NCI-H1417 treated with DMSO at 0.1 percent for 48 hours (cell line): ENCODE measurements at places on chromosomes 11 and 22.

DNA sequence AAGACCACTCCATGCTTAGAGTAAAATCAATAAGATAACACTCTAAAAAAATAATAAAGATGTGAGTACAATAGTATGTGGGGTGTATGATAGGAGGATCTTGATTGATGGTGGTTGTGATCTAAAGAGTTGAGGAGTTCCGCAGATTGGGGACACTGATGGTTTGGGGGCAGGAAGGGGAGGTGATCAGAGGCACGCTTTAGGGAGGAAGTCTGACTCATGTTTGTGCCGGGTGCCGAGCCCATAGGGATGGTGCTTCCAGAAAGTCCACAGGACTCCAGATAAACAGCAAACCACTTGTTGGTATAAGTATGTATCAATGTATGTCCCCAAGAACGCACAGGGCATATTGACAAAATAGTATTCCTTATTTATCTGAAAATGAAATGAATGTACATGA lies 27.5 kb downstream of the LINC01488 start:
- no peak for DNase-seq

- no peak for DNase-seq
Observed at GRCh38 chr11:39960206-39960605, 1499.2 kb downstream of the LRRC4C start.

DNA sequence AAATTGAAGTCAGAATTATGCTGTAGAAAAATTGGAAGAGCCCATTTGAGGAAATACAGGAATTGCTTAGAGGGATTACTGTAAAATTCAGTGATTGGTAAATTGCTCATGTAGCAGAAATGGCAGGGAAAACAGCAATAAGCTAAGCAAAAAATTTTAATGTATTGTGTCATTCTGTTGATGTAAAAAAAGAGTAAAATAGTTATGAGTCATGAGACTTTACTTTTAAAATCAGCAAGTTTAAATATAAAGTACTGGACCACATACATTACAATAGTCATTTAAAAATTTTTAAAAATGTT lies 10.4 kb downstream of the PDHX start:
- DNase-seq, result no peak

GRCh38 chr22:31253949-31254348 lies 38.3 kb downstream of the PIK3IP1 start:
- no peak for DNase-seq

GRCh38 chr22:17847360-17848078 lies 73.2 kb upstream of the BID start:
- no peak for DNase-seq

DNA sequence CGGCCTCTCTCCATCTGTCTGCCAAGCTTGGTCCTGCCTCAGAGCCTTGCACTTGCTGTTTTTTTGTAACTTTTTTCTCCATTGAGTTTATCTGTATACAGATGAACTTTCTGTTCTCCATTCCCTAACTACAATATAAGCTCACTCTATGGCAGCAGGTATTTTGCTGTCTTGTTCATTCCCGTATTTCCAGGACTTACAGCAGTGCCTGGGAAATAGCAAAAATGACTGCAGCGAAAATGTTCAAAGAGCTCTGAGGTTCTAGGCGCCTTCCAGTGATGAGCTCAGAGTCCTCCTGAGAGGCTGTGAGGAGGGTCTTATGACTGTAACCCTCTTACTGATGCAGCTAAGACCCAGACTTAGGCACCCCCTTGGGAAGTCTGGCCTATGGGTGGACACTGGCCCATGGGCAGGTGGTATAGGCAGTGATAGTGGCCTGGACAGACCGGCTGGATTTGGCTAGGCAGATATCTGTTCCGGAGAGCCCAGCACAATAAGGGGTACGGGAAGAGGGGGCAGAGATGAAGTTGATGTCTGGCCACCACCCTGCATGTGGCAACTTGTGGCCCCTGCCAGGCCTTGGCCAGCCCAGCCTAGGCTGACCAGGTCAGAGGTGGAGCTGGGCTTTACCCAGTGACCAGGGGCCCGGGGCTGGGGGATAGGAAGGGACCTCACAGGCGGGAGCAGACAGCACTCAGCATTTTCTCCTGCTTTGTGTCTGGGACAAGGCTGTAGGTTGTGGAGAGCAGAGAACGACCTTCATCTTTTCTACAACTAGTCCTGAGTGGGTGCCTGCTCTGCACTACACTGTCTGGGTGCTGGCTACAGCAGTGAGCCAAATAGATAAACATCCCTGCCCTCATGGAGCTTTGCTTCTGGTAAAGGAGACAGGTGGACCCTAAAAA lies 4.6 kb downstream of the ATF4 start:
- DNase-seq, result no peak

DNA sequence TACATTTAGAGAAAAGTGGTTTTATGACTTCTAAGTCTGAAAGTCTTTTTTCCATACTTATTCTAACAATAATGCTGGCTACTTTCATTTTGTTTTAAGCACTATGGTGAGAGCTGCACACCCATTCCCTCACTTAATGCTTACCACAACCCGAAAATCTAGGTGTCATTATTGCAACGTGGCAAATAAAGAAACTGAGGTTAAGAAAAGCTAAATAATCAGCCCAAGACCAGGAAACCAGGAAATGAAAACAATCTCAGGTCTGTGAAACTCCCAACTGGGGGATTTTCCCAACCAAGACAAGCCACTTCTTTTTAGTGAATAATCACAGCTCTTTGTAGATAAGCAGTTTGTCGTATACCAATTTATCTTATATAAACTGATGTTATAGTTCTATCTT lies 126.3 kb downstream of the SLC1A2 start:
- no peak for DNase-seq

DNA sequence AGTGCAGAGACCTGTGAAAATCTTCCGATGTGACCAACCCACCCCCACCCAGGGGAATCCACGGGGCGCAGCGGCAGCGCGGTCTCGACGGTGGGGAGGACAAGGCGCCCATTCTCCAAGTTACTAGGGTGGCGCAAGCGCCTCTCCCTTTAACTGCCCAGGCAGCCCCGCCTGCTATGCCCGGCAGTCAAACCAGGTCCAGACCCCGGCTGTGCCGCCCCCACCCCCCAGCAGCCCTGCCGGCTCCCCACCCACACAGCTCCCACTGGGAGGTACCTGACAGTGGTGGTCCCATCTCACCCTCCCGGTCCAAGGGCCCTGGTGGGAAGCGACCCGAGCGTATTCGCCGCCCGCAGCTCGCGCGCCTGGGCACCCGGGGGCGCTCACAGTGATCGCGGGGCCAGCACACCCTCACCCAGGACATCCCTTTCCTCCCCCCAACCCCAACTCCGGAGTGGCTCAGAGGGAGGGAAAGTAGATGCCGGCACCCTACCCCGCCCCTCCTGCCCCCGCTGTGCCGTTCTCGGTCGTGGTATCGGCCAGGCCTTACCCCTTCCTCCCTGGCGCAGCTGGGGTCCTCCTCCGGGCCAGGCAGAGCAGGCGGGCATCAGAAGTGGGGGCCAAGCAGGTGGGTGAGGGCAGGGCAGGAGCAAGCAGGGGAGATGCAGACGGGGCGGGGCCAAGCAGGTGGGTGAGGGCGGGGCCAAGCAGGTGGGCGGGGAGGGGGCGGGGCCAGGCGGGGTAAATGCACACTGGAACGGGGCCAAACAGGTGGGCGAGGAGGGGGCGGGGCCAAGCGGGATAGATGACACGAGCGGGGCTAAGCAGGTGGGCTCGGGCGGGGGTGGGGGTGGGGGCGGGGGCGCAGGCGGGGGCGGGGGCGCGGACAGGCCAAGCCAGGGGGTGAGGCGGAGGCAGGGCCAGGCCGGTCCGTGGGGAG lies at the start of gene TRPM5:
TSS of gene TRPM5 (minus strand) at position 634 of the 940 bp plus-strand sequence. CDS start 21,478 bp downstream, outside the sequence.
- DNase-seq, result no peak

DNA sequence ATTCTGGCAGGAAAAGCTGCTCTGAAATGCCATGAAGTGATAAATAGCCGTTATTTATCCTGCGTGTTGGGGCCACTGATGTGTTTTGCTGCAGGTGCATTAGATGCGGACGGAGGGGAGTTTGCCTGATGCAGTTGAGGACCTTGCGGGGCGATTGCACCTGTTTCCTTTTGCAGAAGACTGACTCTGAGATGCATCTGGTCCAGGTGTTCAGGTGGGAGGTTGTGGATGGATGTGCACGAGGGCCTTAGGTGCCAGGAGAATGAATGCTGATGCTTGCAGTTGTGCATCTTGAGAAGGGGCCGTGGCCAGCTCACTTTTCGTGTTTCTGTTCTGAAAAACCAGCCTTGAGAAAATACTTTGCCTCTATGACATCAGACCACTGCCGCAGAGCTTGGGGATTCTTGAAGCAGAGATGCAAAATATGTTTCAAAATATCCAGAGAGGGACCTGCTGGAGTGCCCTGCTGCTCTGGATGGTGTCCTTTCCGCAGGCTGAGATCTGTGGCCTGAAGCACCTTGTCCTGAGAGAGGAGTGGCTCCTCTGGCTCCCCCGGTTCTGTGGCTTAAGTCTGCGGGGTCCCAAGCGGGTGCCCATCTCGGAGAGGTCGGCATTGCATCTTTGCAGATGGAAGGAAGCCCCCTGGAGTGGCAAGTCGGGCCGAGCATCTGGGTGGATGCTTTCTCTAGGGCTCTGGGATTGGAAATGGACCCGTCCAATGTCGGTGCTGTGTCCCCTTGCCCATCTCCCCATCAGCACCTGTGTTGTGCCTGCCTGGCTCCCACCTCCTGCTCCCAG lies 1031.1 kb downstream of the TBC1D22A start:
- DNase-seq, result no peak

- no peak for DNase-seq
Observed at GRCh38 chr11:80239217-80239616, 798.4 kb upstream of the TENM4 start.

DNA sequence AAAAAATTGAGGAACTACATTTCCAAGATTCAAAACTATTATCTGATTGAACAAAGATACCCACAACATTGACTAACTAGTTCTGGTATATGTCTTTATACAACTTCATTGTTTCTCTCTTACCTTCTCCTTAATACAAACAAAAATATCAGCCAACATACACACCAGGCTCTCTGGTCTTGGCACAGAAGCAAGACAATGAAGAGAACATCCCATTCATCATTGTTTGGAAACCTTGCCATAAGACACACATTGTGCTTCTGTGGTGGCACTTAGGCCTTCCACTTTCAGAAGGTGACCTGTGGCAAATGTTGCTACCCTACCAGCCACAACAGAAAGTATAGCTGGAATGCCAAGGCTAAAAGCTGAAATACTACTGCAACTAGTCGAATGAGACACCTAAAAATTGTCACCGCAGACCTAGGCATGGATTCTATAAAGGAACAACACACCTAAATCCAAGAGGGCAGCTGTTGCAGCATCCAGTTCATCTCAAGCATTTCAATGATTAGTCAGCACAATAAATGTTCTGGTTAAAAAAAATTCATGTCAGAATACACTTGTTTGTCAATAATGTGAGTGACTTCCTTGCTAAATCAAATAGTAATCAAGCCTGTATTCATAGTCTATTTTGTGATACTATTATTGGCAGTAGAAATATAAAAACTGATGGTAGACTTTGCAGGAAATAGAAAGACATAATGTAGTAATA lies 26.3 kb downstream of the MAP6 start:
- no peak for DNase-seq

DNA sequence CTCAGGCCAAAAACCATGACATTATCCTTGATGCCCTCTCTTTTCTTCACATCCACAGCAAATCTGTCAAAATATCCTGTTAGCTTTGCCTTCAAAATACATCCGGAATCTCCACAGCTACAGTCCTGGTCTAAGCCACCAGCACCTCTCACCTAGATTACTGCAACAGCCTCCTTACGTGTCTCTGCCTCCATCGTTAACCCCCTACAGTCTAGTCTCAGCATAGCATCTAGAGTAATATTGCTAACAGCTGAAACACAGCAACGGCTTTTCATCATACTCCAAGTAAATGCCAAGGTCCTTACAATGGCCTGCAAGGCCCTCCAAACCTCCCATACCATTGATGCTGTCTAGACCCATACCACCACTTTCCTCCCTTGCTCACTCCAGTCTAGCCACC lies 4.4 kb downstream of the TSG101 start:
- no peak for DNase-seq

DNA sequence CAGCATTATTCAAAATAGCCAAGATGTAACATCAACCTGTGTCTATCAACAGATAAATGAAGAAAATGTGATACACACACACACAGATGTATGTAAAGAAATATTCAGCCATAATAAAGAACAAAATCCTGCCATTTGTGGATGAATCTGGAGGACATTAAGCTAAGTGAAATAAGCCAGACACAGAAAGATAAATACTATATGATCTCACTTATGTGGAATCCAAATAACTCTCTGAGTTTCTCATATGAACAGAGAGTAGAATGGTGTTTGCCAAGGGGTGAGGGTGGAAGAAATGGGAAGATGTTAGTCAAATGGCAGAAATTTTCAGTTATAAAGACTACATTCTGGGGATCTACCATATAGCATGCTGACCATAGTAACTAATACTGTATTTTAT lies 224.2 kb downstream of the GUCY1A2 start:
- no peak for DNase-seq

- DNase-seq, result no peak
Observed at GRCh38 chr11:91187314-91187713, 964.5 kb upstream of the CHORDC1 start.

DNA sequence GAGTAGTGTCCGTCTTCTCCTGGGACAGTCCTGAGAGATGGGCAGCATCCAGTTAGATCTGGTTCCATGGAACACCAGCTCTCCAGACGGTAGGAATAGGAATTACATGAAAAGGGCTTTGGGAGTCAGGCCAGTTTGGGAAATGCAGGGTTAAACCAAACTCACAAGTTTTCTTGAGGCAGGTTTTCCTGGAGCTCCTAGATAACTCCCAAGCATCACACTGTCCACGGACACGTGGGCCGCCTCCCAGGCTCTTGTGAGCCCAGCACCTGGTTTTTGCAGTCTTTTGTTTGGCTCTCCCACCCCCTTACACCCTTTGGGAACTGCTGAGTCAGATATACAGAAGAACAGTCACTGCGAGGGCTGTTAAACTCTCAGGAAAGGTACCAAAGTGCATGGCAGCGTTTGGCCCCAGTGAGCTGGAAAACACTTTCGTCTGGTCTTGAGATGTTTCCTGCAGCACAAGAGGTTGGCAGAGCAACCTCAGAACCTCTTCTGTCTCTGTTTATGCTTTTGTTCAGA lies 90.0 kb downstream of the BCR start:
- DNase-seq, result no peak

DNA sequence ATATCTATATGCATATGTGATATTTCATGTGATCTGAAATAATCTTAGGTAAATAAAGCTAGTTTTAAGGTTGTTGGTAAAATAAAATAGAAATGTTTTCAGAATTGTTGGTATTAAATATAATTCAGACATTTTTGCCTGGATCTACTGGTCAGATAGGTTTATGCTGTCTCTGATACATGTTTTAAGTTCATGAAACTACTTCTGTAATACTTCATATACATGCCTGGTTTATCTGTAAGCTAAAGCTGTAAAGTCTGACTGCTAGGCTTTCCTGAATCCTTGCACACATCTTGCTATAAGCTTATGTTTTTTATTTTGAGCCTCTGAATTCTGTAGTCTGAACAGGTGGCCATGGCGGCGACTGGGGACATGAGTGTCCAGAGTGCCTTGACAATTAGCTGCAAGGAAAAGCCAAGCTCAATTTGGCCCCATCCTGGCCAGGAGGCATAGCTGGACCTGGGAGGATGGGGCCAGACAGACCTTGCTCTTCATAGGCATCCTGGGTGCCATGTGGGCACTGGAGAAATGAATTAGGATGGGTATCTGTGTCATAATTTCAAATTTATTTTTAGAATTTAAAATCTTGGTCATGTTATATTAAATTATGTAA lies 241.0 kb upstream of the UBASH3B start:
- DNase-seq, result no peak
